ENCODE measurements at places on chromosomes 4 and X.

DNA sequence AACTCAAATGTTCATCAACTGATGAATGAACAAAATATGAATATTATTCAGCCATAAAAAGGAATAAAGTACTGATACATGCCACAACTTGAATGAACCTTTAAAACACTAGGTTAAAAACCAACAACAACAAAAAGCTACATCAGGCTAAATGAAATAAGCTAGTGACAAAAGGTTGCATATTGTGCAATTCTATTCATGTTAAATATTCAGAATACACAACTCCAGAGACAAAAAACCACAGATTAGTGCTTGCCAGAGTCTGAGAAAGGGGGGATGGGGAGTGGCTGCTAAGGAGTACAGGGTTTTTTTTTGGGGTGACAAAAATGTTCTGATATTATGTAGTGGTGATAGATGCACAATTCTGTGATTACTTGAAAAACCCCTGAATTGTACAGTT lies 58.5 kb downstream of the HAUS3 start:
- DNase-seq = no peak

DNA sequence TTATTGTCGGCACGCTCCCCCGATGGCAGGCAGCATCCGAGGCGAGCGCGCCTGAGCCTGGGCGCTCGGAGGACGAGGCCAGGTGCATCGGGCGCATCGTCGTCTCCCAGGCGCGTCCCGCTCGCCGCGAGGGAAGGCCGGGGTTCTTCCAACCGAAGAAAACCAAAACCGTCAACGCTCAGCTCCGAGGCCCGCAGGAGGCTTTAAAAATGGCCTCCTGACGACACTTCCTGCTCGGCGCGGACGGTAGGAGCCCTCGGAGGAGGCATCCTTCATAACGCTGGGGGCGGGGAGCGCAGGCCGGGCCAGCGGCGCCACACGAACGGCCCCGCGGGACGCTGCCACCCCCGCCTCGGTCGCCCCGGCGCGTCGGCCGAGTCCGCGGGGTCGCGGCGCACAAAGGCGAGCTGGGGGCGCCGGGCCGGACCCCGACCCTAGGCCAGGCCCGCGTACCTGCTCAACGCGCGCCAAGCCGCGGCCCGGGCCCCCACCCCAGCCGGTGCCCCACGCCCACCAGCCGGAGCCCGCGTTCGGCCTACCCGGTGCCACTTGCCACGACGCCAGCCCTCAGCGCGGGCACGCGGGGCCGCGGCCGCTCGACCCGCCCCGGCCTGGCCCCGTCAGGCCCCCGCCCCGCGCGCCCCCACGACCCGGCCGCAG lies 501 bp downstream of the ZNF518B start:
- DNase-seq = no peak

- DNase-seq = no peak
Measured at GRCh38 chr4:38024206-38024509, 64.0 kb downstream of the PTTG2 start.

- no peak for DNase-seq
Measured at GRCh38 chr4:59044286-59044900, 1934.2 kb upstream of the IGFBP7 start.

GRCh38 chr4:3613967-3614730 lies 81.9 kb upstream of the LRPAP1 start:
- no peak for DNase-seq
